ENCODE measurements at places on chromosomes 3 and 15.

GRCh38 chr3:48429960-48430707, at the start of gene PLXNB1:
Gene PLXNB1 (minus strand): TSS chr3:48430086. CDS start chr3:48424611, 5,475 bp downstream.
- DNase-seq = no peak

GRCh38 chr3:187958432-187959003, 195.4 kb upstream of the LPP start:
- DNase-seq = no peak

DNA sequence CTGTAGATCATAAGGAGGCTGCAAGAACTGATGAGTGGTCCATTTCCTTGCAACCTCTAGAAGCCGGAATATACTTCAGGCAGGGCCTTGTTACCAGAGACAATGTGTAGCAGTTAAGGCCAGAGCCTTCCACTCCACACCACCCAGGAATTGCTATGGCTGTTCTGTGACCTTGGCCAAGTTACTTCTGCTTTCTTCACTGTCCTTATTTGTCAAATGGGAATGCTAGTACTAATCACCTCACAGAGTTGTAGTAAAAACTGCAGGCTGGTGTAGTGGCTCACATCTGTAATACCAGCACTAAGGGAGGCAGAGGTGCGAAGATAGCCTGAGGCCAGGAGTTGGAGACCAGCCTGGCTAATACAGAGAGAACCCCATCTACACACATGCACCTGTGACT, 28.7 kb upstream of the RPN1 start:
- no peak for DNase-seq

DNA sequence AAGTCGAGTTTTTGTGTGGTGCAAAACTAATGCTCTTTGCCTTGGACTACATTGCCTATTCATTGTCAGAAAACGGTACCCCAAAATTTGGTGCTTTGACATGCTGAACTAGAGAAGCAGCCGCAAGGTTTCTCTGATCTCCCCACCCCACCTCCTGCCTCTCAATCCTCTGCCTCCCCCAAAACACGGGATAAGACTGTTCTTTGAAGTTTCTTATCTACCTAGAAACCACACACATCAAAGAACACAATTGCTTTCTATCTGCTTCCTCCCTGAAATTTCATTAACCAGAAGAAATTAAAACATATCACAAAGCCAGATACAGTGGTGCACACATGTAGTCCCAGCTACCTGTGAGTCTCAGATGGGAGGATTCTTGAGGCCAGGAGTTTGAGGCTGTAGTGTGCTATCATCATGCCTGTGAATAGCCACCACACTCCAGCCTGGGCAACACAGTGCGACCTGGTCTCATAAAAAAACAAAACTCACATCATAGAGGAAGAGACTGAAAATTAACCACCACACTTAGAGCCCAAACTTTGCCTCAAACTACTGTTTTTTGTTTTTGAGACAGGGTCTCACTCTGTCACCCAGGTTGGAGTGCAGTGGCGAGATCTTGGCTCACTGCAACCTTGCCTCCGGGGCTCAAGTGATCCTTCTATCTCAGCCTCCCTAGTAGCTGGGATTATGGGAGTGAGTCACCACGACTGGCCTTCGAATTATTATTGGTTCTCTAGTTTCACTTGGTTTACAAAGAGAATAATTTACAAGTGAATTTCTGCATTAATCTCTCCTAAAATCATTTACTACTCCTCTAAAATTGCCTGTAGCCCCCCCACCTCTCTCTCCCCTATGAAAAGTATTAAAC, 2.7 kb upstream of the PCNP start:
- no peak for DNase-seq
